Omental fat pad (tissue), 4 donors: ENCODE measurements at places on chromosomes 7 and 10.

DNA sequence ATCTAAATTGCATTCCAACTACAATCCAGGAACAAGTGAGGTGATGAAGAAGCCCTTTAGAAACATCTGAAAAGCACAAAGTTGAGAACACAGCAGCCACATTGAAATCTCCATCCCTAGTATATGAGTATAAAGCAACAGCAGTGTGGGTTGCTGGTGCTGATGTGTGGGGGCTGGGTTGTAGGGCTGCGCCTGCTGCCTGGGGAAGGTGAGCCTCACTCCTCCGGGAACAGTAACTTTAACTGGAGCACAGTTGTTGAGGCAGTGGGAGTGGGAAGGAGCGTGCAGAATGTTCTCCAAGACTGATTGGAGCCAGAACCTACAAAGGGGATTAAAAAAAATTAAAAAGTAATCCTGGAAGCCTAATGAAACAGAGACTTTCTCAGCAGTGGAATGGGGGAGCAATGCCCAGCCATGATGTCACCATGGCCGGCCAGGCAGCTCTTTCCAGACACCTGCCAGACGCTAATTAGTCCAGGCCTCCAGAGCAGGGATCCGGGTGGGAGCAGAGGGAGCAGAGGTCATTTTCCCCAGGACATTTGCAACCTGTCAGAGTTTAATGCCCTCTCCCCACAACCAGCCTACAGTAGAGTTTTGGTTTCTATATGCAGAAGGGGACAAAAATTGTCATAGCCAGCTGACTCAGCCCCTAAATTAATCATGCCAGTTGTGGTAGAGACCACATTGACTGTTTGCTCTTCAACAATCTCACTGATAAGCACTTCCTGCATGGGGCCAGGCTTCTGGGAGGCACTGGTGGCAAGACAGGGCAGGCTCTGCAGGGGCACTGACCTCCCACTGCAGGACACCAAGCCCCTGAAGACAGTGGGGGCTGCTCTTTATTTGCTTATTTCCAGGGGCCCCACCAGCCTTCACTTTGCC lies 133.0 kb upstream of the ZNF32 start:
- DNase-seq: no peak

GRCh38 chr10:48981310-48981907 lies 41.8 kb upstream of the LRRC18 start:
- no peak for DNase-seq

DNA sequence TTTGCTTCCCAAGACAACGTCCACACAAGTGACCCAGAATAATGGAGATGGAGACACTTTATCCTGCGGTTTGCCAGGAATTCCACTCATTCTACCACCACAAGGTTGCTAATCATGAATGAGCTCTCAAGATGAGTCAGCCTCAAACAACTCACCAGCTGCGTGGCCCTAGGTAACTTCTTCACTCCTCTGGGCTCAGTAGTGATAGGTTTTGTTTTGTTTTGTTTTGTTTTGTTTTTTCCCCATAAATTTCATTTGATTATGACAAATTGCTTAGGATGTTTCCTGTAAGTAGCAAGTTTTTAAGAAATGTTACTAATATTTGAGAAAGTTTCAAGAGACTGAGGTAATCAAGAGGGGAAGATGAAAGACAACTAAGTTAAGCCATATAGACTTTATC lies 286.8 kb downstream of the PARD3 start:
- DNase-seq: no peak

GRCh38 chr10:51416494-51416893 lies 282.9 kb downstream of the CSTF2T start:
- no peak for DNase-seq

GRCh38 chr10:63120554-63120953 lies 12.6 kb upstream of the NRBF2 start:
- DNase-seq: no peak

DNA sequence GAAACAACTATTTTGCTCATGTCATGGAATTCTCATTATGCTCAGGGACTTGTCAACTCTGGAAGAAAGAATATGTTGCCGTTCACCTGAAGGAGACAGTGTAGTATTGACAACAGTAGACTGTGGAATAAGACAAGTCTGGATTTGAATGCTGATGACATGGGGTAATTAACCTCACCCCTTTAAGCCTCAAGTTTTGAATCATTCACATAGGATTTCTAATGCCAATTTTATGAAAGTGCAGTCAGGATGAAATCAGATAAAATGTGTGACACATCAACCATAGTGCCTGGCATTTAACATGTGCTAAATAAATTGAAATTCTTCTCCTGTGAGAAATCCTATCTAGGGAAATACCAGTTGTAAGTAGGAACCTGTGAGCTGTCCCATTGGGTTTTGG lies 305.8 kb downstream of the KIF20B start:
- DNase-seq: no peak

DNA sequence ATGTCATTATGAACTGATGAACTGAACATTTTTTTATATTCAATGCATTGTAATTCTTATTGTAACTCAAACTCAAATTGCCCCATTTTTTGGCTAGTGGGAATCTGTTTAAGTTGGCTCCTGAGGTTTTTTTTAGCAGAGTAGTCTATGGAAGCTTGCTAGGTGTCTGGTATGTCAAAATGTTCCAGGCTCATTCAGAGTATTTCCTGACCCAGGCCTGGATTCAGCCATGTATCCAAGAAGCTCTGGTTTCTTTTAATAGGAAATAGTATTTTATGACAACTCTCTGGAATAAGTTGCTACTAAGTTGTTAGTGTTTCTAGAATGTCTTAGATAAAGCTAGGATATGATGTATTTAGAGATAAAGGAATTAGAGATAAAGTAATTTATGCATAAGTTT lies 288.0 kb downstream of the ARL4A start:
- DNase-seq: no peak

DNA sequence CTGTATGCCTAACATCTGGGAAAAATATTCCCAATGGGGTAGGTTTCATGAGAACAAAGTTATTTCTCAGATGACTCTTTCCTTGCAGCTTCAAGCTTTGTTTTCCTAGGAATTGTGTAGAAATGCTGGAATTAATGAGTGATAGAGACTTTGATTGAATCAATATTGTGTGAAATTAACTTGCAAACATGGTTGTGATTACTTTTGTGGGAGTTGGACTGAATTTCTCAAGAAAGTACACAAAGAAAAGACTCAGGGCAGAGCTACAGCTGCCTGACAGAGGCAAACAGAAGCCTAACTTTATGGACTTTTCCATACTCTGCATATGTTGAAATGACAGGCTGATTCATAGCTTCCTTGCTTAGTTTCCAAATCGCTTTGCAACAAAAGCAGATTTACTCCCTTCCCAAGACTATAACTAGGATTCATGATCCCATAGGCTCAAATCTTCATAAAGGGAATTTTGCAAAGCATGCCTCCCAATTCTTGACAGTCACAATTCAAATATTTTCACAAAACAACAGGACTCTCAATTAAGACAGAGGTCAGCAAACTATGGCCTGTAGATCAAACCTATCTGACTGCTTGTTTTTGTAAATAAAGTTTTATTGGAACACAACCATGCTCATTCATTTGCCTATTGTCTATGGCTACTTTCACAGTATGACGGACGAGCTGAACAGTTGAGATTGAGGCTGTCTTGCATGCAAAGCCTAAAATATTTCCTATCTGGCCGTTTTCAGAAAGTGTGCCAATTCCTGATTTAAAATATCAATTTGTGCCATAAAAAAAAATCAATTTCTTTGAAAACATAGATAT lies 27.6 kb downstream of the NRP1 start:
- DNase-seq: no peak

DNA sequence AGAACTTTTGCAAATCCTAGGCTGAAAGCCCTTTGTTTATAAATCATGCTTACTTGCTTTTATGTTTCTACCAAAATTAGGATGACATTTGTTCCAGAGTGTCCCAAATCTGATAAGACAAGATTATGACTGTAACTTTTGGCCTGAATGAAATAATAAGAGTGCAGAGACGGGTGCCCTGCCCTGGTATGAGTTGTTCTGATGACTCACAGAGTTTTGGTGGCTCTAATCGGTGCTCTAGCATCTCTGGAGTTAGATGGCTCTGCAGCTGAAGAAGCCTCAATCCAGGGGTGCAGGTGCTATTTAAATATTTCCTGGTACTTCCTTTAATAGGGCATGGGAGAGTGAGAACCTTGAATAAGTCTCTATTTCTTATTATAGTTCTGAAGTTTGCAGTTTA lies 102.2 kb upstream of the ELMO1 start:
- no peak for DNase-seq

DNA sequence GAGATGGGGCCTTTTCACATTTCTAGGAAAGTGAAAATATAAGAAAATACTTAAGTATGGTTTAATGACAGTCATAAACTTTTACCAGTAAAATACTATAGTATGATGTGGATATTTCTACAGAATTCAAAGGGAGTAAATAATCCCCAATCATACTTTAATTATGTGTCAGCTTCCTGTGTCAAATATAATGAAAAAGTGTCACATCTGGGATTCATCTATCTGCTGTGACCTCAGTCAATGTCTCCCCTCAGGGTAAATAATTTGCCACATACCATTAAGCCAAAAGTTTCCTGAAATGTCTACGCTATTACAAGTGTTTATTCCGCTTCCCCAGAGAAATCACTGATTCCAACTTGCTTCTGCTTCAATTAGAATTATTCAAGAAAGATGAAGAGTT lies 110.5 kb downstream of the ITGA8 start:
- DNase-seq: no peak

DNA sequence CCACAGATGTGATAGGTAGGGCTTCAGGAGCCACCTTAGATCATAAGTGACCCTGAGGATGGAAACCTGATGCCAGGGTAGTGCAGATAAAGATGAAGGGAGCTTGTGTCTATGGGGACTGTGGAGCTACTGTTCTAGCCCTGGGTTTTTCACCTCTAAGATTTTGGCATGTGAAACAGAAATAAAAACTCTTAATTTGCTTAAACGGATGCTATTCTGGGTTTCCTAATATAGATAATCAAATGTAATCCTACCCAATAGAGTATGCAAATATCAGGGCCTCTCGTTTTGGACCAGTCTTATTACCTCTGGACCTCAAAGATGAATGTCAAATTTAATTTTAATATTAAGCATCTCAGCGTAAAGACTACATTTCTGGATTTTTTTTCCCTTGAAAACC lies 49.3 kb downstream of the ABCB4 start:
- no peak for DNase-seq

DNA sequence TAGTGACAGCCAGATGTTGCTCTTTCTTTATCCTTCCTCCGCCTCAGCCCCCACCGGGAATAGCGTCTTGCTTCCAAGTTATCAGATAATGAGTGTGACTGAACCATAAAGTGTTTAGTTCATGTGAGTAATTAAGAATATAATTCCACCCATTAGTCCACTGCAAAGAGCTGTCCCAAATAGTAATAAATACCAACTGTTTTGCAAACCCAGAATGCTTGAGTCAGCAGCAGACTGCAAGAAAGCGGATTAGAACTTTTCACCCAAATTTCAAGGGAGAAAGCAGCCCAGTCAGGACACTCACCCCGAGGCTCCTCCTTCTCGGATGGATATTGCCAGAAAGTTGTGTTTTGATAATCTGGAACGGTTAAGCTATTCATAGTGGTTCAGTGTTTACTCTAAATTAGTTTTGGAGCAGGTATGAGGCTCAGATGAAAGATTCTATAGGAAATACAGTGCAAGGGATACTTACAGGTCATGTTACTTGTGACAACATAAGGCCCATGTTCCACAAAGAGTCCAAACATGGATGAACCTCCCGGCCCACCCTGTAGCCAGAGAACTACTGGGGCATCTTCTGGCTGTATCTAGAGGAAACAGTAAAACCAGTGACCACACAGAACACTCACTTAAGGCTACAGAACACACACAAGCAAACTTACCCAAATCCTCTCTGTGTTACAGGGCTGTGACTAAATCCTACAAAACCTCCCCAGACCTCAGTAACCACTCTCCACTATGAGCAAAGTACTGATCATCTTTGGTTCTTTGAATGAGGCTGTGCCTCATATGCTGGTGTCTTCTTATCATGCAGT lies 50.5 kb downstream of the CPVL start:
- DNase-seq: no peak

- no peak for DNase-seq
These were observed 54.7 kb downstream of the ZNF727 start for GRCh38 chr7:64099656-64100531.

DNA sequence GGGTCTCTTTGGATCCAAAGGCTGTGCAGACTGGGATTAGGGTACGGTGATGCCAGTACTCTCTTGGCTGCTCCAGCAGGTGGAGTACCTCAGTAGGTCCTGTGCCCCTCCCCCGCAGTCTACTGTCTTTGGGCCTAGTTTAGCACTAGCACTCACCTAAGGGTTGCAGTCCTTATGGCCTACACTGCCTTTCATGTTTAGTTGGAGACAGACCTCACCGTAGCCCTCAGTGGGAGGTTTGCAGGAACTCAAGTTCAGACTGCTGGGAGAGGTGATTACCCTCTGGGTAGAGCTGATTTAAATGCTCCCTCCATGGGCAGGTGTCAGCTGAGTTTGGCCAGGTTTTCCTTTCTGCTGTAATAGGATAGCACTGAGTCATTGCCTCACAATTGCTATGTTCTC lies 210.8 kb upstream of the TMEM196 start:
- no peak for DNase-seq

DNA sequence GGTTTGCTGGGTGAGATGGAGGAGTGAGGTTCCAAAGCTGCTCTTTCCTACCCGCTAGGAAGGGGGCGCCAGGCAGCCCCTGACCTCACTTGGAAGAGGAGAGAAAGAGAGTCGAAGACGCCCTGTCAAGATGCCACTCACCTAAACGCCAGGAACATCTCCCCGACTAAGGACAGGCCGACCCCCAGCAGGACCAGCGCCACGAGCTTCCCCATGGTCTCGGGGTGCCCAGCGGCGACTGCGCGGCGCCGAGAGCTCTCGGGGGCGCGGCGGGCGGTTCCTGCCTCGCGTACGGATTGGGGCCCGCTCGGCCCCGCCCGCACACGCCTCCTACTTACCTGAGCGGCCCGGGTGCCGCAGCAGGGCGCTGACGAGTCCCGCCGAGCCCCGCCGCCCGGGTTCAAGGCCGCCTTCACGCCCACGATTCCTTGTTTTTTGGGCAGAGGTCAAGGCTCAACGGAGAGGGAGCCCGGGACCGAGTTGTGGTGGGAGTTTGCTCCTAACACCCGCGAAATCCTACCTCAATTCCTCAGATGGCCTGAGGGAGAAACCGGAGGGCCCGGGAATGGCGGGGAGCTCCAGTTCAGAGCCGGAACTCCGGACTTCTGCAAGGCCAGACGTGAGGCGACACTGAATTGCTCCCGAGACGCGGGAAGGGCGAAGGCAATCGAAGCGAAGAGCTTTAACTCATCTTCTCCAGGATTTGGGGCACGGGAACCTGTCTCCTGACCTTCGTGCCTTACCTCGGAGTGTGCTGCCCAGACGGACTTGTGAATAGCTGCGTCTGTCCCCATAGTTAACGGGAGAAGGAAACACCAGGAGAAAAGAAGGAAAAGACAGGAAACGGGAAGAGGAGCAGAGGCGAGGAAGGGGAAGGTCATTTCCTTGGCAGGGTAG lies at the start of gene PON3:
Gene PON3 (minus strand): TSS at position 240 of the 897 bp plus-strand sequence. CDS start 25 bp downstream, at position 215.
- no peak for DNase-seq

GRCh38 chr10:5446390-5446926 lies 34.1 kb downstream of the NET1 start:
- DNase-seq: peak; percentile 89

DNA sequence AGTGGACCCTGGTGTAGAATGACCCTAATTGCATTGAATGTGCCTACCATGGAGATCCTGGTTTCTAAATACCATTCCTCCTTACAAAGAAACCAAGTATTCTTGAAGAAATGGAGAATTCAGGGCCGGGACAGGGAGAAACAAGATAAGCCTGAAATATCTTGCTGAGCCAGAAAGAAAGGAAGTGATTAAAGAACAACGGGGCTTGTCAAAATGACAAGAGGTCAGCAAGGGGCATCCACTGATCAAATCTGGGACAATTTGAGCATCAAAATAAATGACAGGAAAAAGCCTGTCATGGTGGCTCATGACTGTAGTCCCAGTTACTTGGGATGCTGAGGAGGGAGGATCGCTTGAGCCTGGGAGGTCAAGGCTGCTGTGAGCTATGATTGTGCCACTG lies 8.1 kb downstream of the ABHD11 start:
- DNase-seq: no peak
